ENCODE measurements at places on chromosomes 5 and 9.

DNA sequence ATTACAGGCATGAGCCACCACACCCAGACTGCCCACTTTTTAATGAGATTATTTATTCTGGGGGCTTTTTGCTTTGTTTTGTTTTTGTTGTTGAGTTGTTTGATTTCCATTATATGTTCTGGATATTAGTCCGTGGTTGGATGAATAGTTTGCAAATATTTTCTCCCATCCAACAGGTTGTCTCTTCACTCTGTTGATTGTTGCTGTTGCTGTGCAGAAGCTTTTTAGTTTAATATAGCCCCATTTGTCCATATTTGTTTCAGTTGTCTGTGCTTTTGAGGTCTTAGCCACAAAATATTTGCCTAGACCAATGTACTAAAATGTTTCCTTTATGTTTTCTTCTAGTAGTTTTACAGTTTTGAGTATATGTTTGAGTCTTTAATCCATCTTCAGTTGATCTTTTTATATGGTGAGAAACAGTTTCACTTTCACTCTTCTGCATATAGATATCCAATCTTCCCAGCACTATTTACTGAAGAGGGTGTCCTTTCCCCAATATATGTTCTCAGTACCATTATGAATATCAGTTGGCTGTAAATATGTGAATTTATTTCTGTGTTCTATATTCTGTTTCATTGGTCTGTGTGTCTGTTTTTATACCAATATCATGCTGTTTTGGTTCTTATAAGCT is 30.2 kb upstream of the TBCA start:
- DNase-seq, result no peak

DNA sequence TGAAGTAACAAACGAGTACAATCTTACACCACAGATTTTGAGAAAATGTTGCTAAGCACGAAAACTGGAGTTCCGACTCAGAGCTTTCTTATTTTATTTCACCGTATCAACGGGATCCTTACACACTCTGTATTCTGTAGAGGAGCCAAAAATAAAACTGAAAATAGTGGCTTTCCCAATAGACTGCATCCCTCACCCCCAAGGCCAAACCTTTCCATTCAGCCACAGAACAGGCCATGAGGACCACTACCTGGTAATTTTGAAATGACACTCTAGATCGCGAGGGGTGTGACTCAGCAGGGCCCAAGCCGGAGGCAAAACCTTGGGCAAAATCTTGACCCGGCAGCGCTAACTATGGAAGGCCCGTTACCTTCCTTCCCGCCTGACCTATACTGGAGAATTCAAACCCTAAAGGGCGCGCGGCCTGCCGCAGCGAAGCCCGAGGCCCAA is 432 bp downstream of the HSPA9 start:
- no peak for DNase-seq

GRCh38 chr5:75885321-75885720 is 168.1 kb upstream of the POC5 start:
- DNase-seq, result no peak

DNA sequence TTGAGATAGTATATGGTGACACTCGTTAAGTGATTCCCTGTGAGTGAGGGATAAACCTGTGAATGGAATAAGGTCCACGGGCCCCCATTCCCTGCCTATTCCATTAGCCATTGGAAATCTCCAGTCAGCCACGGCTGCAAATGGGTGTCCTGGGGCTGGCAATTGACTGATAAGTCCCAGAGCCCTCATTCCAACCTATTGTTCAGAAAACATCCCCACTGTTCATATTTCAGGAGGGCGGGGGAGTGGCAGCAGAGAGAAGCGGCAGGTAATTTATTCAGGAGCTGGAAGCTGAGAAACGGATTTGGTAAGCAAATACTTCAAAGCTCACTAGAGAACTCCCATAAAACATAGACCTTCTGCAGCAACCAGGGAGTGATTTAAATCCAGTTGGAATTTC is 42.0 kb downstream of the TMEM174 start:
- DNase-seq, result no peak

GRCh38 chr5:173331956-173332479 is 3.8 kb upstream of the STC2 start:
- DNase-seq, result peak; percentile 91

Measured in hematopoietic multipotent progenitor cell treated with erythropoietin and hydrocortisone succinate and interleukin-3 and kit ligand, for 4 days (in vitro differentiated cells).